ENCODE measurements at places on chromosomes 11 and 22. TPM values are rescaled to one million over a fixed set of nuclear protein-coding genes. Genes with fewer than 3 reads are reported as not detected.

- peak; percentile 64 for DNase-seq
These were observed 1.5 kb downstream of the SLC43A1 start for GRCh38 chr11:57513911-57514537.

GRCh38 chr22:25661073-25661472 lies 80.9 kb upstream of the MYO18B start:
- no peak for DNase-seq

- DNase-seq = no peak
These were observed 6.0 kb downstream of the B4GALNT4 start for GRCh38 chr11:375065-376025.

GRCh38 chr11:94870422-94870821 lies 102.3 kb downstream of the AMOTL1 start:
- DNase-seq = no peak

DNA sequence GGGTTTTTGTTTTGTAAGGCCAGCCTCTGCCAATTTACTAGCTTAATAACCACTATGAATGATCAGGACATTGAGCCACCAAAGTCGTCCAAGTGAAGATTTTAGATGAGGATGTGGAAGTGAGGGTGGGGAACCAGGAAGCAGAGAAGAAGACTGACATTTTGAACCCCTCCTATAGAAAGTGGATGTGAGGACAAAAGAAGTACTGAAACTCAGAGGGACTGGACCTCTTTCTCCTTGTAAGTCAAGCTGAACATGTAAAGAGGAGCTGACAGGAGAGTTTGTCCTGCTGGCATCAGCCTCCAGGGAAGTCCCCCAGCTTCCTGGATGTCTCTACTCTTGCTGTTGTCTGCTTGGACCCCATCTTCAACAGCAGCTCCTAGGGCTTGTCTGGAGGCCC lies 338.2 kb upstream of the NCAM1 start:
- no peak for DNase-seq

CREB3L1 gene
- 26.3 TPM for total RNA-seq

YPEL4 gene
- total RNA-seq = 0.28 TPM

Data from pancreas (tissue), 10 donors.